Progenitor cell of endocrine pancreas (in vitro differentiated cells): ENCODE measurements at places on chromosomes 2 and 18.

DNA sequence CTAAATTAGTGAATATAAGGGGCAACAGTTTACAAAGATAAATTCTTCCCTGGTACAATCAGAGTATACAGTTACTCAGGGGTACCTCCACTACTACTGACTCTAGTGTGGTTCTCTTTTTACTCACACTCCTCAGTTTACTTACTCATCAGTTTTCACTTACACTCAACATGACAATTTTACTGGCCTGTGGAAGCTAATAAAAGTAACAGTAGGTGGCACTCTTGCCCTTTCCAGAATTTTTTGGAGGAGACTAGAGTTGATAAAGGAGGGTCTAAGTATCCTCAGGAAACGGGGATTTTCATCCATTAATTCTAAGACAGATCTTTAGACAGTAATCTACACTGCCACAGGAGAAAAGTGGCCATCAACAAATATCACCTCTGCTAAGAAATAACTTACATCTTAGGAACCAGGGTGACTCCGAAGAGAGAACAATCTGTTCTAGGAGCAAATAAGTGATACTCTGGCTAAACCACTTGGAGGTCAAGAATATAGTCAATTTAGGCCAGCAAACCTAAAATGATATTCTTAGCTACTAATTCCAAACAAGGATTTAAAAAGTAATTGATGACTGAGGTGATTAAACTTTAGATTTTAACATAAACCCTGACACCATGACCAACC, 61.3 kb downstream of the ATL2 start:
- H3K27me3 ChIP-seq, result no peaks in the 10 kb centered on the region
- no peak for DNase-seq
- H3K36me3 ChIP-seq, result peaks cover 16% of the 10 kb centered on the region
- no peak overlapping the region for H3K27ac ChIP-seq
- no peaks in the 10 kb centered on the region for H3K4me1 ChIP-seq
- H3K4me3 ChIP-seq, result no peak overlapping the region

GRCh38 chr2:217183471-217183870, 323.6 kb upstream of the TNP1 start:
- no peaks in the 10 kb centered on the region for H3K4me1 ChIP-seq
- peak overlapping the region; percentile 78 for H3K27ac ChIP-seq
- no peak for DNase-seq
- H3K4me3 ChIP-seq, result no peak overlapping the region
- H3K36me3 ChIP-seq, result no peaks in the 10 kb centered on the region

- H3K4me3 ChIP-seq, result no peak overlapping the region
- H3K4me1 ChIP-seq, result peaks cover 16% of the 10 kb centered on the region
- H3K36me3 ChIP-seq, result no peaks in the 10 kb centered on the region
- no peak for DNase-seq
- no peaks in the 10 kb centered on the region for H3K27me3 ChIP-seq
- H3K27ac ChIP-seq, result no peak overlapping the region
These were observed 180.8 kb upstream of the MMADHC start for GRCh38 chr2:149768320-149768799.

- H3K36me3 ChIP-seq, result no peaks in the 10 kb centered on the region
- peaks cover 21% of the 10 kb centered on the region for H3K4me1 ChIP-seq
- no peak overlapping the region for H3K27ac ChIP-seq
- peaks cover 48% of the 10 kb centered on the region for H3K27me3 ChIP-seq
- peak; percentile 1 for DNase-seq
These were observed 672 bp downstream of the ATP6V1B1 start for GRCh38 chr2:70936165-70936978.

GRCh38 chr2:16653799-16654198, 11.8 kb downstream of the CYRIA start:
- no peaks in the 10 kb centered on the region for H3K36me3 ChIP-seq
- no peak overlapping the region for H3K27ac ChIP-seq
- DNase-seq, result no peak
- no peak overlapping the region for H3K4me3 ChIP-seq
- H3K27me3 ChIP-seq, result peaks cover 29% of the 10 kb centered on the region

DNA sequence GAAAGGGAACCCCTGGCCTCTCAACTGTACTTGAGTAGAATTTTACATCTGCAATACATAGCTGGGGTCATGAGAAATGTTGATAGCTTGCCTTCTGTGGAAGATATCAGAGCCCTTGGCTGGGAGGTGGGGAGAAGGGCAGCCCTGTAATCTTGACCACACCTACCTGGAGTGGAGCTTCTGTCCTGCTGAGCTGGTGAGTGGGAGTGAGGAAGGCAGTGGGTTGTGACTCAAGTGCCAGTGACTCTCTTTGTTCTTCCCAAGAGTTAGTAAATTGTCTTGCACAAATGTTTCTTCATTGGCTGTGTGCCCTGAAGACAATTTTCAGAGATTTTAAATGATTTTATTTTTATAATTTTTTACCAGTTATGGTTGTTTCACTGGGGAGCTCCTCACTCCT, 277.3 kb downstream of the MBD5 start:
- no peak for DNase-seq
- no peak overlapping the region for H3K27ac ChIP-seq
- H3K4me1 ChIP-seq, result no peaks in the 10 kb centered on the region
- H3K27me3 ChIP-seq, result no peaks in the 10 kb centered on the region
- no peak overlapping the region for H3K4me3 ChIP-seq

DNA sequence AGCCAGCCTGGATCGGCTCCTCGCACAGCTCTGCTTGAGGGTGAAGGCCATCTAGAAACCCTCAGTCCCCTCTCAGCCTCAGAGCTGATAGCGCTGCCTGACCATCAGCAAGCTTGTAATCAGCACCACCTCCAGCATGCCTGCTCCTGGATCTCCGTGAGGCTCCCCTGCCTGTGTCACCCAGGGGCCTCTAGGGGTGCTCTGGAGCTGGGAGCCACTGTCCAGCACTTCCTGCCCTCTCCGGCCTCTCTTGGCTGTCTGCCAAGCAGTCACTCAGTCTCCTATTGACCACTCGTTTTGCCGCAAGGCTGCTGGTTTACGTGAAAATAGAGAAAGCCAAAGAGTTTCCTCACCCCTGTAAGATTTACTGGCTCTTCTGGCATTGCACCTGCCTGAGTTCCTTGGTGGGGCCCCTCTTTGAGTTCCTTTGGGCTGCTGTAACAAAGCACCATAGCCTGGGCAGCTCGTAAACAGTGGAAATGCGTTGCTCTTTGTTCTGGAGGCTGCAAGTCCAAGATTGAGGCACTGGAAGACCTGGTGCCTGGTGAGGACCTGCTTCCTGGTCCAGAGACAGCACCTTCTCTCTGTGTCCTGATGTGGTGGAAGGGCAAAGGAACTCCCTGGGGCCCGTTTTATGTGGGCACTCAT, 17.9 kb downstream of the CAPN10 start:
- DNase-seq, result peak; percentile 44
- peaks cover 2% of the 10 kb centered on the region for H3K36me3 ChIP-seq
- peak overlapping the region; percentile 40 for H3K4me3 ChIP-seq
- H3K27ac ChIP-seq, result no peak overlapping the region
- H3K27me3 ChIP-seq, result no peaks in the 10 kb centered on the region

DNA sequence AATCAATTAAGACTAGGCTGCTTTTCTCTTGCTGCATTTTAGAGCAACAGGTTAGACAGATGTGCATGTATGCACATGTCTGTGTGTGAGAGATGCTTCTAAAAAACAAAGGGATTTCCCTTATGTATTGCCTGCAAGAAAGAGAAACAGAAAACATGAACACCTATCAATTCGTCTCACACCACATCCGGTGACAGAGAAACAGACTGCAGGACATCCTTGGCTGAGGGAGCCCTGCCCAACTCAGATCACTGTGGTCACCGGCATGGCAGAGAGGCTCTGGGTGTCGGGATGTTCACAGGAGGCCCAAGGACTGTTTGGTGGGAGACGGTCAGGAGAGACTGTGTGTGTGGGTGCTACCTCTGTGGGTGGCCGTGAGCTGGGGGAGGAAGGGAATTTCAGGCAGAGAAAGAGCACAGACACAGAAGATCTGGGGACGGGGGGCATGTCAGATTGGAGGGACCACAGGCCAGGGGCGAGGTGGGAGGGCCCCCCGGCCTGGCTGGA, 24.9 kb downstream of the FHL2 start:
- no peak for DNase-seq
- no peak overlapping the region for H3K4me3 ChIP-seq
- H3K4me1 ChIP-seq, result peaks cover 2% of the 10 kb centered on the region
- no peaks in the 10 kb centered on the region for H3K27me3 ChIP-seq
- no peaks in the 10 kb centered on the region for H3K36me3 ChIP-seq
- H3K27ac ChIP-seq, result peak overlapping the region; percentile 49

DNA sequence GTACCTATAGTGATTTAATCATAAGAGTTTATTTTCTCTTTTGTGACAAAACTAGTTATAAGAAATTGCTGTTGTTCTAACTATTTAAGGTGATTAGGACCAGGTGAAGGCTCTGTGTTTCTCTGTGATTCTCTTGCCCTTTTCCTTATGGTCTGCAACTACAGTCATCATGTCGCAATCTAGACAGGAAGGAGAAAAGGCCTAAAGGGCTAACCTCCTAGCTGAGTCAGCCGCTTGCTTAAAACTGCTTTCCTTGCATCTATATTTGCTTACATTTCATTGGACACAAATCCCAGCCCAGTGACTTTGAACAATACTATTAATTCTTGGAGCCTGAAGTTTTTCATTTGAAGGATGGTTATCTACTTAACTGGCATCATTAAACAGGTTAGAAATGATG, 93.1 kb downstream of the PIK3C3 start:
- no peaks in the 10 kb centered on the region for H3K27me3 ChIP-seq
- H3K27ac ChIP-seq, result no peak overlapping the region
- DNase-seq, result no peak
- no peak overlapping the region for H3K4me3 ChIP-seq
- peaks cover 29% of the 10 kb centered on the region for H3K36me3 ChIP-seq

DNA sequence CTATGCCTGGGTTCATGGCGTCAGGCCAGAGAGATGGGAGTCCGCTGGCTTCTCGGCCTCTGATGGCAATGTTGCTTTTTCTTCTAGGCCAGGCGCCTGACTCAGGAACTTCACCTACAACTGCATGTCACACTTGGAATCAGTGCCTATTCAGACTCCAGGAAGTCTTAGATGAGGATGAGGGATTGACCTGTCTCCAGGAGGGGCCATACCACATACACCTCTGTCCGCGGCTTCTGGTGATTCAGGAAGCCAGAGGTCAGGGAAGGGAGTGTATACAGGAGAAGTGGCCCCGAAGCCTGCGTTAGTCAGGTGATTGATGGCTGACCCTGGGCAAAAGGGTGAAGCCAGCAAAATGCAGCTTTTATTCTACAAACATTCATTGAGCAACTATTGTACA, 109.1 kb upstream of the RMDN2 start:
- peaks cover 5% of the 10 kb centered on the region for H3K36me3 ChIP-seq
- no peak for DNase-seq
- H3K27me3 ChIP-seq, result no peaks in the 10 kb centered on the region
- no peak overlapping the region for H3K4me3 ChIP-seq
- no peak overlapping the region for H3K27ac ChIP-seq

DNA sequence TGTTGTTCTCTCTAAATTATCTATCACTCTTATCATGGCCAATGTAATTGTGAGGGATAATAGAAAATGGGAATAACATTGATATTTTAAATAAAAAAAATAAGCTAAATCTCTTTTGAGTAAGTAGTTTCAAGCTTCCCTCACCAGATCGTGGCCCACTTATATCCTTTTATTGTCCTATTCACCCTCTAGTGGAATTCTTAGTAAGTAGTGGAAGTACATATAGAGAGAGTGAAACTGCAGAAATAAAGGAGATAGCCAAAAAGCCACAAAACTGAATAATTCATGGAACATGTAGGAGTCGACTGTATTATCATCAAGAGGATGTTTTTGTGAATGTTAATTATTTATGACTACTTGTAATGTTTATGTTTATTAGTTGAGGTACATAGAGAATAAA, 66.1 kb upstream of the DTNA start:
- DNase-seq, result no peak
- no peaks in the 10 kb centered on the region for H3K27me3 ChIP-seq
- peaks cover 8% of the 10 kb centered on the region for H3K4me1 ChIP-seq
- H3K36me3 ChIP-seq, result no peaks in the 10 kb centered on the region
- H3K27ac ChIP-seq, result no peak overlapping the region
- no peak overlapping the region for H3K4me3 ChIP-seq

- H3K36me3 ChIP-seq, result peaks cover 19% of the 10 kb centered on the region
- no peak for DNase-seq
- no peaks in the 10 kb centered on the region for H3K27me3 ChIP-seq
- no peak overlapping the region for H3K4me3 ChIP-seq
- H3K4me1 ChIP-seq, result peaks cover 8% of the 10 kb centered on the region
- H3K27ac ChIP-seq, result peak overlapping the region; percentile 64
These were observed 15.2 kb downstream of the MMADHC start for GRCh38 chr2:149572102-149572953.

- no peaks in the 10 kb centered on the region for H3K36me3 ChIP-seq
- H3K4me3 ChIP-seq, result peak overlapping the region; percentile 3
- DNase-seq, result no peak
- H3K27me3 ChIP-seq, result no peaks in the 10 kb centered on the region
- peaks cover 11% of the 10 kb centered on the region for H3K4me1 ChIP-seq
These were observed 243.5 kb downstream of the ASXL3 start for GRCh38 chr18:33821503-33821902.

GRCh38 chr2:219118504-219118903, 42.1 kb downstream of the NHEJ1 start:
- no peak overlapping the region for H3K27ac ChIP-seq
- H3K27me3 ChIP-seq, result peaks cover 83% of the 10 kb centered on the region
- no peak overlapping the region for H3K4me3 ChIP-seq
- H3K36me3 ChIP-seq, result peaks cover 2% of the 10 kb centered on the region
- no peak for DNase-seq

- peak; percentile 19 for DNase-seq
- H3K27ac ChIP-seq, result no peak overlapping the region
- H3K4me1 ChIP-seq, result peaks cover 2% of the 10 kb centered on the region
- H3K4me3 ChIP-seq, result no peak overlapping the region
- no peaks in the 10 kb centered on the region for H3K27me3 ChIP-seq
- no peaks in the 10 kb centered on the region for H3K36me3 ChIP-seq
These were observed 193.4 kb downstream of the TDRD15 start for GRCh38 chr2:21317131-21317530.

GRCh38 chr2:140747665-140748064, 1383.2 kb downstream of the LRP1B start:
- no peaks in the 10 kb centered on the region for H3K27me3 ChIP-seq
- DNase-seq, result no peak
- no peak overlapping the region for H3K27ac ChIP-seq
- no peaks in the 10 kb centered on the region for H3K36me3 ChIP-seq
- no peak overlapping the region for H3K4me3 ChIP-seq

DNA sequence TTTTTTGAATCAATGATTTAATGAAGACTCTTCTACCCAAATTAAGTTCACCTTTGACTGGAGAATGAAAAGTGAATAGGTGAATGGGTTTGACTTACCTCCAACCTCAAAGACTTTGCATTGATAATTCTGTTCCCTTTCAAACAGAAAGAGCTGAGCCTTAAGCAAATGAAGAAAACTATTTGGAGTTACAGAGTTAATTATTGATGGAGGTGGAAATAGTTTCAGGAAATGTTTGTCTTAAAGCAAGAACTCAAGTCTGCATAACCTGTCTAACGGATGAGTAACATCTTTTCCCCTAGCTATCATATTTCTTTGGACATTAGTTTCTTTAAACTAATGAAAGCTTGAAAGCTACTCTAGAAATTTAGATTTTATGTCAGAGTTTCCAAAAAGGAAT, 166.5 kb downstream of the CERS6 start:
- no peaks in the 10 kb centered on the region for H3K27me3 ChIP-seq
- peaks cover 25% of the 10 kb centered on the region for H3K4me1 ChIP-seq
- peak overlapping the region; percentile 59 for H3K27ac ChIP-seq
- no peaks in the 10 kb centered on the region for H3K36me3 ChIP-seq
- H3K4me3 ChIP-seq, result no peak overlapping the region
- DNase-seq, result no peak

- DNase-seq, result peak; percentile 15
- H3K27me3 ChIP-seq, result peaks cover 20% of the 10 kb centered on the region
- H3K27ac ChIP-seq, result peak within 1 kb of the TSS; percentile 86
- H3K4me1 ChIP-seq, result peaks cover 16% of the 10 kb centered on the region
These were observed at the start of gene ERBB4 for GRCh38 chr2:212538305-212539071. ERBB4 (minus strand) TSS chr2:212538802; CDS start chr2:212538530, 272 bp downstream.
